CD4-positive, alpha-beta T cell treated with Interleukin-10 for 1 hour (primary cell): ENCODE measurements at places on chromosomes 12 and 14.

- no peak for DNase-seq
Observed at GRCh38 chr14:66133666-66134065, 352.5 kb upstream of the CCDC196 start.

GRCh38 chr12:3185260-3185870 lies 108.2 kb downstream of the TSPAN9 start:
- no peak for DNase-seq

- no peak for DNase-seq
Observed at GRCh38 chr14:38505221-38505972, 249.5 kb upstream of the CLEC14A start.

DNA sequence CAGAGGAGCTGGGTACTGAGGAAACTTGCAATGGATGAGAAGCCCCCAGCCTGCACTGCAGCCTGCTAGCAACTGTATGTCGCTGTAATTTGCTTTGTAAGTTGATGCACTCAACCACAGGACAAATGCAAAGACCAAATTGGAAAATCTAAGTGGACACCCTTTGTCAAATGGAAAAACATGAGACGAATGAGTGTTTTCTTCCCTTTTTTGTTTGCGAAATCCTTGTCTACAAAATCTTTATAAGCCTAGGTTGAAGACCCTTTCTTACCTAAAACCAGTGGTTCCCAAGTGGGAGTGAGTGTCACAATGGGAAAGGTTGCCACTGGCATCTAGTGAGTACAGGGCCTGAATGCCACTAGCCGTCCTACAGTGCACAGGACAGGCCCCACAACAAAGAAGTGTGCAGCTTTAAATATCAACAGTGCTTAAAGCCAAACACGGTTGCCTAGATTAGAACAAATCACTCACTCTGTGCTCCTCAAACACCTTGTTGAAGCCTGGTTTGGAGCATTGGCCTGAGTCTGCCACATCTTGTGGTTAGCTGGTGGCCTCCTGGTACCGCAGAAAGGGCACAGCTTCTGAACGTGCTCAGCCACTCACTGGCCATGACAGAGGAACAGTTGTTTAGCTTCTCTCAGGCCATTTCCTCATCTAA lies 7.6 kb upstream of the VASH1 start:
- no peak for DNase-seq

DNA sequence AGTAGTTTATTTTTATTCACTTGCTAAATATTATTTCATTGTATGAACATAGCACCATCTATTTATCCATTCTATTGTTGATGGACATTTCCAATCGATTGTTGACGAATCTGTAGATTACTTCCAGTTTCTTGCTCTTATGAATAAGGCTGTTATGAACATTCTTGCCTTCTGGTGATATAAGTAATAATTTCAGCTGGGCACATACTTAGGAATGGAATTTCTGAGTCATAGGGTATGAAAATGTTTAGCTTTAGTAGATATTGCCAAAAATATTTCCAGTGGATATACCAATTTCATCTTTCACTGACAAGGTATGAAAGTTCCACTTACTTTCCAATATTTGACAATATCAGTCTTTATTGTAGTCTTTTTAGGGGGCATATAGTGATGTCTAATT lies 468.5 kb downstream of the ETNK1 start:
- DNase-seq, result no peak

GRCh38 chr14:56133547-56133946 lies 15.3 kb downstream of the PELI2 start:
- no peak for DNase-seq

DNA sequence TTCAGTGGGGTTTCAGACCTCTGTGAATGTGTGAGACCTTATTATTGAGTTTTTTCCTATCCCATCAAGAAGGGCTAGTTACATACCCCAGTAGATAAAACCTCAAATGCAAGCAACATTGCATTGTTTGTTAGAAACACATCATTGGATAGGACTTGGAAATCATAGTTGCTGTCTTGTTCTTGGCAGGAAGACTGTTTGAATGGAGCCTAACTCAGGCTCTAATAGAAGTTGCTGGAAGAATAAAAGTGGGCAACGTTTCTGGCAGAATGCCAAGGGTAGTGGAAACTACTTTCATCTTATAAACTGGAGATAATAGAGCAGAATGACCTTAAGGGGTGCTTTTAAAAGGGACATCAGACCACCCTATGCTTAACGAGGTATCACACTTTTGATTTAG lies 9.9 kb upstream of the PTHLH start:
- no peak for DNase-seq

GRCh38 chr12:98275131-98275475 lies 240.3 kb upstream of the TMPO start:
- no peak for DNase-seq

DNA sequence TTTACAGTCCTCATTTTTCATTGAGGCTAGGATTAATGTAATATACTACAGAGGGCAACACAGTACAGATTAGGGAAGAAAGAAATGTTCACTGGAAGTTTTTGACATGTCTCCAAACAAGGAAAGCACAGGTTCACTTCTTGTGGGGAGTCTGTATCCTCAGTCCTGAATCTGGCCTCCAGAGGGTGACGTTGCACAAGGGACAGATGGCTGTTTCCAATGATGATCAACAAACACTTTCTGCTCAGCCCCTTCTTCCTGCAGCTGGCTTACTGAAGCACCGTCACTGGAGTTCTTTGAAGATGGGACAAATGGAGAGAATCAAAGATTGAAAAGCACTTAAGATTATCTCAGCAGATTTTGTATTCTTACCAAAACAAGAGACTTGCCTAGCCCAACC lies 123.3 kb upstream of the OR4E1 start:
- peak; percentile 15 for DNase-seq

DNA sequence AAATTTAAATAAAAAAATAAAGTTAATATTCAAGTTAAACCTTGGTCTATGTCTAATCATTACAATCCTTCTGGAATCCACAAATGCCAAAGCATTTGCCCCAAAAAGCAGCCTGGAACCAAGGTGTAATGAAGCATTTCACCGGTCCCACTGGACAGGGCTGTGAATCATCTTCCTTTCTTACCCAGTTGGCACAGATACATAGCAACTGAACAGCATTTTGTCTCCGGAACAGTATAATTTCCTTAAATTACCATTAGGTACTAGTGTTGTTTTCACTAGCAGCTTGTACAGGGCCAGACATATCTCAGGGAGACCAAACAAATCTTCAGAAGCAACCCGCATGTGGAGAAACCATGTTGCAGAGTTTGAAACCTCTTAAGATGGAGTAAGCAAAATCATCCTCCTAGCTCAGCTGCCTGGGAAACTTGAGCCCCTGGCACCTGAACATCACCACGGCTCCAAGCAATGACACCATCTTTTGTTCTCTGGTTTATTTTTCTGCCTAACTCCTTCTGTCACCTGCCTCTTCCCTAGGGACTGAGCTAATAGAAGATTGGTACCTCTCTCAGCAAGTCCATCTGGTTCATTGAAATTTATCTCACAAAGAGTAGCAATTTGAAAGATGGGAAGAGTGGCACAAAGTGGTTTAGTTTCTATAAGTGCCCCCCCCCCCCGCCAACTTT lies 17.9 kb upstream of the MDM1 start:
- no peak for DNase-seq

- DNase-seq, result no peak
Observed at GRCh38 chr12:1350055-1350933, 244.1 kb downstream of the FBXL14 start.

- DNase-seq, result no peak
Observed at GRCh38 chr12:8958066-8958465, 8.6 kb upstream of the M6PR start.

DNA sequence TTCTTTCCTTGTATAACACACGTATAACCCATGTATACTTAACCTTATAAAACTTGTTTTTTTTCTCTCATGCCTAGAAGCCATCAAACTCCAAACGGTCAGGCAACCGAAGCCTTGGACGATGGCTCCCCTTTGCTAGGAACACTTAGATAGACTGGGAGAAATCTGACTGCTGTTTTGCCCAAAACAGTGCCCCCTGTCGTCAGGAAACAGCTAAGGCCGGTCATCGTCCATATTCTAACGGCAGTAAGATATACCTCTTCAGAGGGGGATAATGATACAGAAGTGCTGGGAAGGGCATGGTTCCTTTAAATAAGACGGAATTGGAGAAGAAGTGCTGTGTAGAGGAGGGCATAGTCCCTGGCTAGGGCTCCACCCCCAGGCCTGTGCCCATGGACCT lies 130.5 kb downstream of the SLC41A2 start:
- peak; percentile 26 for DNase-seq

DNA sequence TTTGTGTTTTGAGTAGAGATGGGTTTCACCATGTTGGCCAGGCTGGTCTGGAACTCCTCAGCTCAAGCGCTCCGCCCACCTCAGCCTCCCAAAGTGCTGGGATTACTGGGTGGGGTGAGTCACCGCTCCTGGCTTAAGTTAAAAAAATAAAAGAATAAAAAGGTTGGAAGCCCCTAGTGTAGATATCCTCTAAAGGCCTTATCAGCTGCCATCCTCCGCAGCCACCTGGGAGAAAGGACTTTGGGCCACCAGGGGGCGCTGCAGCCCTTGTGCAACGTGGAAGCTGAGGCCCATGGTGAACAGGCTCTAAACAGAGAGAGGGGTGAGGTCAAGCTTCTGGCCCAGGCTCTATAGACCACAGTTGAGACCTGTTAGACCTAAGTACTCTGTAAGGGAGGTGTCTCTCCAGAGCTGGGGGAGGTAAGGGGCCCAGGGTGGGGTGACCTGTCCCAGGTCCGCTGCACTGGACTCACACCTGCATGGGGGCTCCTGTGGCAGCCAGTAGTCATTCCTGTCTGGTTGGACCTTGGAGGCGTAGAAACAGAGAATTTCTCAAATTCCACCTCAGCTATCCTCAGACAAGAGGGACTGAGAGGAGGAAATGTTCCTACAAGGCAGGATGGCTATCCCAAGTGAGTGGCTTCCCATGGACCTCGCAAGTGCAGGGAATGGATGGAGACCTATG lies 14.0 kb upstream of the RACGAP1 start:
- DNase-seq, result peak; percentile 79

- peak; percentile 20 for DNase-seq
Observed at GRCh38 chr14:106276326-106277267, 750.2 kb downstream of the TMEM121 start.
